Mucosa of descending colon (tissue), 3 donors: ENCODE measurements at places on chromosomes 11 and 22. TPM values are rescaled to one million over a fixed set of nuclear protein-coding genes. Genes with fewer than 3 reads are reported as not detected.
A peak's percentile ranks its signal among the peaks of the same experiment; 100 is the strongest.

YPEL1 gene
- 2.7 TPM for total RNA-seq

C11orf86 gene
- 38.3 TPM for total RNA-seq

ANKK1 gene
- total RNA-seq: 0.26 TPM

GPHA2 gene
- not detected for total RNA-seq

FGF19 gene
- total RNA-seq: not detected

- DNase-seq: no peak
These were observed 15.1 kb downstream of the ATG13 start for GRCh38 chr11:46632502-46632901.

- DNase-seq: no peak
These were observed 3.2 kb upstream of the SYT8 start for GRCh38 chr11:1831338-1832210.

- peak; percentile 75 for DNase-seq
These were observed 7.1 kb downstream of the PRPF19 start for GRCh38 chr11:60899046-60899936.

DNA sequence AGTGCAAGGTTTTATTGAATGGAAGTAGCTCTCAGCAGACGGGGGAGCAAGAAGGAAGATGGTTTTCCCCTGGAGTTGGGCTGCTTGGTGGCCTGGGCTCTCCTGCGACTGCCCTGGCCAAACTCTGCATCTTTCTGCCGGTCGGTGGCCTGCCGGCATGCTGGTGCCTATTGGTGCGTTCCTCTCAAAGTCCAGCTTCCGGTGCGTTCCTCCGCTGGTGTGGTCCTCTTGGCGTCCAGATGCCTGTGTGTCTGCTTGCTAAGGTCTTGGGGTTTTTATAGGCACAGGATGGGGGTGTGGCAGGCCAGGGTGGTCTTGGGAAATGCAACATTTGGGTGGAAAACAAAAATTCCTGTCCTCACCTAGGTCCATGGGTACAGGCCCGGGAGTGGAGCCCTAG, 567.4 kb upstream of the CNTN5 start:
- DNase-seq: no peak

DNA sequence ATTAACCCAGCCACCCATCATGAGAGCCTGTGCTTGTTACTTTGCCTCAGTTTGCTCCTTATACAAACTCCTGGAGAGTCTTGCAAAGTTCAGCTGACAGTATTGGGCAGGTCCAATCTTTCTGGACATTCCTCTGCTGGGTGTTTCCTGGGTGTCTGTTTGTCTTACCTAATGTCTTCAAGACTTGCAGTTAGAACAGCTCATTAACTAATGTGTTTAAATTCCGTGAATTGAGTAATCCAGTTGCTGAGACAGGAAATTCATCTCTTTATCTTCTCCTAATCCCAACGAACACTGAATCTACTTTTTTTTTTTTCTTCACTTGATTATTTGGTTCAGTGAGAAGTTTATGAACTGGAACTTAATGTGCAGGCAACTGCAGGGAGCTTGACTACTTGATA, 20.6 kb downstream of the BCO2 start:
- no peak for DNase-seq

DNA sequence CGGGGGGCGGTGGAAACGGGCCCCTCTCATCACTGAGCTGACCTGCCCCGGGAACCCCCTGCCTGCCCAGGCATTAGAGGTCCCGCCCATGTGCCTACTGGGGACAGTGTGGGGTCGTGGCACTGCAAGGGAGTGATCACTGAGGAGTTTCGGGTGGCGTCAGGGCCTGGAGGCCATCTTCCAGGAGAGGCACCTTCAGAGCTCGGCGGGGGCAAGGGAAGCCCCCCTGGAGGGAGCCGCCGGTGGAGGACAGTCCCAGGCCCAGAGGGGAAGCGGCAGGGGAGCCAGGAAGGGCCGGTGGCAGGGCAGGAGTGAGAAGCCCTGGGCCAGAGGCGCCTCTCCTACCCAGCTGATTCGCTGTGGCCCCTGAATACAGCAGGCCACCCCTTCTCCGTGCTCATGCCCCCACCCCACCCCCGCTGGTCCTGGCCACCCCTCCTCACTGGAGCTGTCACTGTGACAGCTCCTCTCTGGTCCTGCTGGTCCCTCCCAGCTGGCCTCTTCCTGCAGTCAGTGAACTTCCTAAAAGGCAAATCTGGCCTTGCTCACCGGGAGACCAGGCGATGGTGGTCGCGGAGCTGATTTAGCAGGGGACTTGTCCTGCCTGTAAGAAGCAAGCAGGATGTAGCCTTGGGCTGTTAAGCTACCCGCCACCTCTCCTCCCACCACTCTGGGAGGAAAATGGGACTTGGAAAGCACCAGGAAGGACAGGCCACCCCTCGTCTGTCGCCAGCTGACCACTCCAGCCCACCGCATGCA, 2.0 kb upstream of the MAPK11 start:
- no peak for DNase-seq

DNA sequence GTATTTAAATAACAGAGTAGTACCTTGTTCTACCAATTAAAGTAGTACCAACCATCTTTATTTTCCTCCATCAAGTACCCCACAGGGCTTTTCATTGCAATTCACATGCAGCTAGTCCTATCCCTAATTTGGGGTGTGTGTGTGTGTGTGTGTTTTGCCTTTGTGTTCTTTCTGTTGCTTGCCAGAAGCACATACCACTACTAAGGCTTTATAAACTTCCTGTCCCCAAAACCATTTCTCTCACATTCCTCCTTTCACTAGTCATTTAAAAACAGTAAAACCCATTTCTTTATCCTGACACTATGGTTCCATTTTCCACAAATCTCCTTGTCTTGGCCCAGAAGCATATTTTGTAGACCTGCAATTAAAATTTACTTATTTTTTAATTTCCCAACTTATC, 54.6 kb downstream of the SLC36A4 start:
- no peak for DNase-seq

DNA sequence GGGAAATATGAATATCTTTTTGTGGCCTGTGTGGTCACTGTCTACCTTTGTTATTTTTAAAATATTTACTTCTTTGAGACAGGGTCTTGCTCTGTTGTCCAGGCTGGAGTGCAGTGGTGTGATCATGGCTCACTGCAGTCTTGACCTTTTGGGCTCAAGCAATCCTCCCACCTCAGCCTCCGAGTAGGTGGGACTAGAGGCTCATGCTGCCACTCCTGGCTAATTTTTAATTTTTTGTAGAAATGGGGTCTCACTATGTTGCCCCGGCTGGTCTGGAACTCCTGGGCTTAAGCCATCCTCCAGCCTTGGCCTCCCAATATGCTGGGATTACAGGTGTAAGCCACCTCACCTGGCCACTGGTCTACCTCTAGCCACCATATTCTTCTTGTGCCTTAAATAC, 3.5 kb upstream of the EIF3D start:
- DNase-seq: no peak

GRCh38 chr22:24181996-24182899, 961 bp downstream of the SUSD2 start:
- no peak for DNase-seq

DNA sequence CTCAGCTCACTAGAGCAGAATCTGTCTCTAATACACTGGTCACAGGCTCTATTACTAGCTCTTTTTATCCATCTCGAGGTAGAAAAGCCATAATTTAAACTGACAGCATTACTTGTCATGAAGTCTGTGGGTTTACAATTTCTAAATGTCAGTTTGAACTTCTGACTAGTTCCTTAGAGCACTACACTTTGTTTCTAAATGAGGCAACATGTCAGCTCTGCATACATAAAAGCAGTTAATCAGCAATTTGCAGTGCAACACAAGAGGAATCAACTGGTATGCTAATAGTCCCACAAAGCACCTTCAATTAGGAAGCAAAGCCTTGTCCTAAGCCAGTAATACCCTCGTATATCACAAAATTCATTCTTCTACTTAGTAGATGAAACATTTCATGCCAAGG, 321.3 kb downstream of the TTC28 start:
- no peak for DNase-seq

- DNase-seq: no peak
These were observed 16.7 kb upstream of the EHF start for GRCh38 chr11:34604145-34604544.
